ENCODE measurements at places on chromosomes 11 and 22. TPM values are rescaled to one million over a fixed set of nuclear protein-coding genes. Genes with fewer than 3 reads are reported as not detected.

Gene HYOU1
- 31.5 TPM for total RNA-seq

Gene NAV2
- 14.7 TPM for total RNA-seq

Gene RAPSN
- total RNA-seq = 0.96 TPM

Gene RIMBP3C
- not detected for total RNA-seq

Gene ANO1
- total RNA-seq = 4.6 TPM

Gene GPR83
- 0.48 TPM for total RNA-seq

Gene CELSR1
- 4.8 TPM for total RNA-seq

All from umbilical cord (tissue), 2 donors.